ENCODE measurements at places on chromosomes 3 and 15.

GRCh38 chr15:54506977-54507524 is 528.8 kb downstream of the UNC13C start:
- DNase-seq: no peak

GRCh38 chr15:39110336-39110735 is 470.5 kb upstream of the THBS1 start:
- DNase-seq: no peak

- no peak for DNase-seq
Observed at GRCh38 chr15:38696109-38696727, 131.6 kb upstream of the RASGRP1 start.

DNA sequence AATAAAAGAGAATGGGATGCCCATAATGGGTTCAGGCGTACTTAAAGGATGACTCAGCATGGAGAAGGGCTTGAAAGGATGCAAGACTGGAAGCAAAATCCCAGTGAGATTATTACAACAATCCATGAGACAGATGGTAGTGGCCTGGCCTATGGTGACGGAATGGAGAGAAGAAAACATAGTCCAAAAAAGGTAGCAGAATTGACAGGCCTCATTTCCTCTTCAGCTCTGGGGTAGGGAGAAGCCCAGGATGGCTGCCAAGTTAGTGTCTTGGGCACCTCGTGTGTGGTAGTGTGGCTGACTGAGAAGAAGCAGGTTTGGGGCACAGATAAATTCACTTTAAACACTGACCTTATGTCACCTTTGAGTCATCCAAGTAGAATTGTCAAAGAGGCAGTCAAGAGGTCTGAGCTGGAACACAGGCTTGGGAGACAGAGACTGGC is 18.1 kb downstream of the MB21D2 start:
- no peak for DNase-seq

DNA sequence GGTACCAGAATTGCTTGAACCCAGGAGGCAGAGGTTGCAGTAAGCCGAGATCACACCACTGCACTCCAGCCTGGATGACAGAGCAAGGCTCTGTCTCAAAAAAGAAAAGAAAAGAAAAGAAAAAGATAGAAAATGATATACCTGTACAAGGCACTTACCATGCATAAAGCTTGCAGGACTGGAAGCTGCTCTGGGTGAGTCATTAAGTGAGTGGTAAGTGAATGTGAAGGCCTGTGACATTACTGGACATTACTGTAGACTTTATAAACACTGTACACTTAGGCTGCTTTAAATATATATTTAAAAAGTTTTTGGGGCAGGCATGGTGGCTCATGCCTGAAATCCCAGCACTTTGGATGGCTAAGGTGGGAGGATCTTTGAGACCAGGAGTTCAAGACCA is 99.2 kb downstream of the SLMAP start:
- no peak for DNase-seq

GRCh38 chr3:66195347-66195783 is 25.4 kb upstream of the SLC25A26 start:
- DNase-seq: no peak

GRCh38 chr3:10816019-10816862 is at the start of gene SLC6A11:
Gene SLC6A11 (plus strand): TSS chr3:10816228. CDS start chr3:10816266, 38 bp downstream.
- no peak for DNase-seq

- no peak for DNase-seq
Observed at GRCh38 chr3:120741837-120742197, 499 bp downstream of the RABL3 start.

Measured in amniotic stem cell (primary cell).